Activated CD4-positive, alpha-beta T cell treated with anti-CD3 and anti-CD28 coated beads, Interleukin-2, Interleukin-6, amounts not matched to agents 100 ng/mL and 50 ng/mL, durations not matched to agents 16 hours and 8 hours (primary cell): ENCODE measurements at places on chromosomes 13 and 19.
A peak's percentile ranks its signal among the peaks of the same experiment; 100 is the strongest.

GRCh38 chr13:25447396-25447795 lies 75.6 kb downstream of the ATP8A2 start:
- no peak for DNase-seq

GRCh38 chr19:7658219-7658686 lies 10.6 kb upstream of the RETN start:
- DNase-seq = peak; percentile 69

GRCh38 chr19:36081385-36081784 lies 26.7 kb downstream of the WDR62 start:
- DNase-seq = no peak

- DNase-seq = no peak
Observed at GRCh38 chr13:59635589-59635988, 528.1 kb downstream of the DIAPH3 start.

DNA sequence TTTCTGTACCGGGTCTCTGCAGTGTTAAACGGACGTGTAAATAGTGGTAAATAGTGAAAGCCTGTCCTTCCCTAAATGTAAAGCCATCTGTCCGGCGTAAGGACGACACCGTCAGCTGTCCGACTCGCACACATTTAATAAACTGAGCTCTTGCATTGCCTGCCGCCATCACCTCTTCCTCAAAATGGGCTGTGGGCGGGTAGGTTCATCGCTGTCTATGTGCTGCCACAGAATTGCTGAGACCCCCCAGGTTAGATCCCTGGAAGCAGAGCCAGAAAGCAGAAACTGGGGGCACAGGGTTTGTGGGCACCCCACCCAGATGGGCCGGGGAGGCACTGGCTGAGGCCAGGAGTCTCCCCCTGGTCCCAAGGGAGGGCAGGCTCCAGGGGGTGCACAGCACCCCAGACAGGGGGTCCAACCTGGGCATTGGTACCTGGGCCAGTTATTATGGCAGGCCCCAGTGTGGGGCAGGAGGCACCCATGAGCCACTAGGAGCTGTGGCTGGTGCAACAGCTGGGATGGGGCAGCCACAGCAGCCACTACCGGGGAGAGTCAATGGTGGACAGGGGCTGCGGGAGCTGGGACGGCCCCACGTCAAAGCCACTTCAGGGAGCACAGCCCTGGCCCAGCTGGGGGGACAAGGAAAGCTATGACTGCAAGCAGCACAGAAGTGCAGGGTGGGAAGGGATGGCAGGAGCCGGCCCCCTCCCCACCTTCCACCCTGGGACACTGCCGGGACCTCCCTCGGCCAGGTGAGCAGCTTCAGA lies 5.7 kb downstream of the C19orf25 start:
- DNase-seq = no peak

- no peak for DNase-seq
Observed at GRCh38 chr19:18670312-18670711, 13.2 kb upstream of the CRTC1 start.

DNA sequence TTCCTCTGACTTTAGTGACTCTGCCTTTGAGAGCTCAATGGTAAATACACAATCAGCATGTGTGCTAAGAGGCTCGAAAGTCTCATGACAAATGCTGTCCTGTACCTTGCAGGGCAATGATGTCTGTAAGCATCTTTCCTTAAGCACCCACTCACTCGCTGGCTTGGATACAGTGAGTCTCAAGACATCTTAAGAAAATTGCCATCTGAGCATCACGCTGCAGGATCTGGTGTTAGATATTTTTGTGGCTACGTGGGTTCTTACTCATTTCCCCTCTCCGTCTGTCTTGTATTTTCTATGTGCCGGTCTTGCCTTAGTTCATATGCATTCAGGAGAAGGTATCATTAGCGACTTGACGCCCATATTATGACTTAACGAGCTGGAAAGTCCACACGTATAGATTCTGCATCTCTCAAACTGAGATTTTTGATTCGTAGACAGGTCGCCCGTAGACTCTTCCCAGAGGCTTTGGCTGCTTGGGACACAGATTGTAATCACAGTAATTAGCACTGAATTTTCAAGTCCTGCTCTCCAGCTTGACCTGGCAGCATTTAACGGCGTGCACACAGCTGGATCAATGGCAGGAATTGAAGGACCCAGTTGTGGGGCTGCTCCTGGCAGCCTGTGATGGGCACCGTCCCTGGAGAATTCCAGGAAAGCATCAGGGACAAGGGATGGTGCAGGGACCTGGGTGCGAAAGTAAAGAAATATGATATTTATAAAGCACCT lies 231.2 kb downstream of the ZIC5 start:
- no peak for DNase-seq

- peak; percentile 81 for DNase-seq
Observed at GRCh38 chr13:30607908-30608307, 9.8 kb upstream of the USPL1 start.

DNA sequence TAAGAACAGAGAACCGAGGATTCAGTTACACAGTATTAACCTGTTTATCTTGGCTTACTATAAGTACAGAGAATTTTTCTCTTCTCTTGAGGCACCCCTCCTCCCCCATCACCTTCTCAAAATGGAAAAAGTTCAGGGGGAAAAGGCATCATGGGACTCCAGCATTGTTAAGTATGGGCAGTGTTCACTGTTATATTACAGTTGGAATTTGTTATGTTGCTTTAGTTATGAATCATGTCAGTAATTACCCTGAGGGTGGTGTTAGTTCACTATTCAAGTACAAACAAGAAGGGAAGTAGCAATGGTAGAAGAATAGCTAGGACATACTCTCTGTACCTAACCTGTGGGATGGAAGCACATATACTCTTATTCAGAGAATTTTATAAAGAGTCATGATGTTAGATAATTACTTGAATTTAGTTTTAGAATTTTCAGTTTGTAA lies 12.0 kb downstream of the LPAR6 start:
- peak; percentile 50 for DNase-seq

GRCh38 chr19:32181216-32181920 lies 164.0 kb upstream of the ZNF507 start:
- DNase-seq = no peak

DNA sequence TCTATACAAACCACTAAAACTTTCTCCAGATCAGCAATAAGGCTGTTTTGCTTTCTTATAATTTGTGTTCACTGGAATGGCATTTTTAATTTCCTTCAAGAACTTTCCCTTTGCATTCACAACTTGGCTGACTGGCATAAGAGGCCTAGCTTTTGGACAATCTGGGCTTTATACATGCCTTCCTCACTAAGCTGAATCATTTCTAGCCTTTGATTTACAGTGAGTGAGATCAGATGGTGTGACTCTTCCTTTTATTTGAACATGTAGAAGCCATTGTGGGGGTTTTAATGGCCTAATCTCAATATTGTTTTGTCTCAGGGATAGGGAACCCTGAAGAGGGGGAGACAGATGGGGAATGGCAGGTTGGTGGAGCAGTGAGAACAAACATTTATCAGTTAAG lies 82.7 kb downstream of the FOXO1 start:
- DNase-seq = no peak

DNA sequence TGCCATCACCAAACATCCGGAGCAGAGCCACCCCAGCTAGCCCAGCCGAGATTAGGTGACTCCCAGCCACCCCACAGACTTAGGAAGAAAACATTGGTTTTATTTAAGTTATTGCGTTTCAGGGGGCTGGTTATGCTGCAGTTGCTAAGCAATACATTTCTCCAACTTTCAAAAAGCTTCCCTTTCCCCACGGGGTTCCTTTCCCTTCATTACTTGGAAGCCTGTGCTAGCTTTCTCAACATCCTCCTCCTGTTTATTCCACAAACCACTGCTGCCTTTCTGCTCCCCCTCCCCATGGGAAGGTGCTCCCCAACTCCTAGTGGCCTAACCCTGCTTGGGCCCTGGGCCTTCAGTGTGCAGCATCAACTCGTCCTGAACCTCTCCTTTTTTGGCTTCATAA lies 52.6 kb downstream of the CDADC1 start:
- DNase-seq = no peak

DNA sequence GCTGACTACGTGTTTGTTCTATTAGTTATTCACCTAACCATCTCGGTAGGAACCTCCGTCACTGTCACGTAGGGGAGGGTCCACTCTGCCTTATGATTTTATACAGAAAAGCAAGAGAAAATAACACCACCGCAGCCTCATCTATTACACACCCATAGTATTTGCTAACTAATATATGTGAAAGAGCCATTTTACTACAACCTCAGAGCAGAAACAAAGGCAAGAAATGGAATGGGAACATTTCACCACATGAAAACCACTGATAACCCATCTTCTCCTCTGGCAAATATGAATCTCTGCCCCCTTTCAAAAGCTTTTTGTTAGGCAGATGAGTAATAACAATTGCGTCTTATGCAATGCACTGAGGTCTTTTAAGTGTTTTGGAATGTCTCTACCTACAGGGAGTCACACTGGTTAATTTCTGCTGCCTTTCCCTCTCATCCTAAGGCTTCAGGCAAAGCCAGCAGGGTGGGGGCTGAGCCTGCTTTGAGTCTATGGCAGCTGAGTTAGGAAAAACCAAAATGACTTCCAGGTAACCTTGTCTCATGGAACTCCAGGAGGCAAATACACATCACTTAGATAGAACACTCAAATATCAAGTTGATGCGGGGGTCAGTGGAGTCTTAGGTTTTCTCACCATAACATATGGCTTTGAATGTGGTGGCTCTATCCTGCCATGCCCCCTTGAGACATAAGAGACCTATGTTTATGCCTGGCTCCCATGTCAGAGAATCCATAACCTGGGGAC lies 15.0 kb downstream of the TSHZ3 start:
- no peak for DNase-seq

DNA sequence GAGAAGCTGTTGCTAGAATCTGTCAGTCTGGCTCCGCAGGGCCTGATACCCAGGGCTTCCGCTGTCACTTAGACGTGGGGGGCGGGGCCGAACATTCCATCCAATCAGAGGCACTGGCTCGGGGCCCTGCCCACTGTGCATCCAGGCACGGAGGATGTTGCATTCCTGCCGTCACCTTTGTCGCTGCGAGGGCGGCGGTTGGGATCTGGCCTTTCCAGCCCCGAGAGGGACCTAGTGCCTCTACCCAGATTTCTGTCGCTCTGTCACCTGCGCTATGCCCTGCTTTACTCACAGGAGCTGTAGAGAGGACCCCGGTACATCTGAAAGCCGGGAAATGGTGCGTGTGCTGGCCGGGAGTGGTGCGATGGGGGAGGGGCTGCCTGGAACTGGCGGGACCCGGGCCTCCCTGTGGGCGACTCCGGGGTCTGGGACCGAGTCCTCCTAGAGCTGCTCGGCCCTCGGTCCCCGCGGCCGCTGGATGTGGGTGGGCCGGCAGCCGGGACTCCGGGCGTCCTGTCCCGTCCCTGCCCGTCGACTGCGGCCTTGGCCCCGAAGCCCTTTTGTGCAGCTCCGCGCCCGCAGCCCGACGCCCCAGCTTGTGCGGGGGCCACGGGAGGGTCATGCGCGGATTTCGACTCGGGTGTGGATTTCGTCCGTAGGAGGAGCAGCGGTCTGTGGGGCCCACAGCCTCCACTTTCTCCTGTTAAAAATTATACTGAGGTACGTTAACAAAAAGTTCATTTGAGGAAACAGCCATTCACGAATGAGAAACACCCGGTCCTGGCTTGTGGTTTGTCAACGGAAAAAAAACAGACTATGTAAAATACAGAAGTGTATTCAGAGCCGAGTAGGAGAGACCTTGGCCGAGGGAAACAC lies at the start of gene ZNF439:
ZNF439 (plus strand) TSS at position 133 of the 876 bp plus-strand sequence; CDS start at position 275, 142 bp downstream.
- DNase-seq = peak; percentile 63

- DNase-seq = no peak
Observed at GRCh38 chr13:52459668-52460067, 4.4 kb downstream of the CKAP2 start.

DNA sequence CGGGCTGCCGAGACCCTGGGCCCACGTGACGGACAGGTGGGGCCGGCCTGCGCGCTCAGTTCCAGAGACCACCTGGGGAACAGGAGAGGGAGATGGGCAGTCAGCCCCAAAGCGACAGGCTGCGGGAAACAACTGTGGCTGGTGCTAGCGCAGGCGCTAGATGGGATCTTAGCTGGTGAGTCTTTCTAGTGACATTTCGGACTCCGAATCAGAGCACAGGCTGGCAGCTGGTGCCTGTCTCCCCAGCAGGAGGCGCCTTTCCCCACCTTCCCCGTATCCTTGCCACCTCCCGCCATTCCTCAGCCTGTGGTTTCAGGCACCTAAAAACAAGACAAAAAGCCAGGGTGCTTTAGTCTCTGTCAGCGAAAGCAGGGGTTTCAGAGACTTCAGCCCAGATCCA lies 19.4 kb upstream of the RANBP3 start:
- DNase-seq = no peak

DNA sequence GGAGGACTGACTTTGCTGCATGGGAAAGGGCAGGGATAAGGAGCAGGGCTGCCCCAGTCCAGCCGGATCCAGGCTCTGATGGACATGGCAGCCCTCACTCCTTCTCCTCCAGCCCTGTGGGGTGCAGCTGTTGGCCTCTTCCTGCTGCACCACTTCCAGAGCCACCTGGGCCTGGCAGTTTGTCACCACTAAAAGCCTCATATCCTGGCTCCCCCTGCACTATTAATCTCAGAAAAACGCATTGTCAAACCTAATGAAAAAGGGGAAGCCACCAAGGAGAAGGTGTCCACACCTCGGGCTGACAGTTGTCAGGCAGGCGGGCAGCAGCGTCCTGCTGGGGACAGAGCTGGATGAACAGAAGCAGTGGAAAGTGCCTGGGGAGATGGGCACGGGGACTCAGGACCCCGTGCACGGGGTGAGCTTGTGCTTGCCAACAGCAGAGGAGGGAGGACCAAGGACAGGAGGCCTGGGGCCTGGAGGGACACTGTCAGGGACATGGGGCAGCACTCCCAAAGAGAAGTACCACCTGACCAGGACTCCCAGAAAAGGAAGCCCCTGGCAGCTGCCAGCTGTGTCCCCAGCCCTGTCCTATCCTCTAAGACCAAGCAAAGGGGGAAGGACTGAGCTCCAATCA lies 151.1 kb upstream of the TSHZ3 start:
- DNase-seq = no peak

- no peak for DNase-seq
Observed at GRCh38 chr13:80305737-80306136, 35.2 kb downstream of the SPRY2 start.

GRCh38 chr13:113060557-113061270 lies 44.9 kb upstream of the F7 start:
- DNase-seq = no peak

GRCh38 chr13:109576331-109576813 lies 210.0 kb downstream of the IRS2 start:
- no peak for DNase-seq

- DNase-seq = no peak
Observed at GRCh38 chr13:73201626-73202025, 142.8 kb downstream of the KLF5 start.

- no peak for DNase-seq
Observed at GRCh38 chr13:30256713-30257467, 50.5 kb downstream of the KATNAL1 start.

GRCh38 chr19:2815191-2815614 lies 4.5 kb upstream of the ZNF554 start:
- no peak for DNase-seq

GRCh38 chr13:77728265-77729125 lies 31.0 kb downstream of the SLAIN1 start:
- no peak for DNase-seq
